ENCODE measurements at places on chromosomes 2 and 18. TPM values are rescaled to one million over a fixed set of nuclear protein-coding genes. Genes with fewer than 3 reads are reported as not detected.

DNA sequence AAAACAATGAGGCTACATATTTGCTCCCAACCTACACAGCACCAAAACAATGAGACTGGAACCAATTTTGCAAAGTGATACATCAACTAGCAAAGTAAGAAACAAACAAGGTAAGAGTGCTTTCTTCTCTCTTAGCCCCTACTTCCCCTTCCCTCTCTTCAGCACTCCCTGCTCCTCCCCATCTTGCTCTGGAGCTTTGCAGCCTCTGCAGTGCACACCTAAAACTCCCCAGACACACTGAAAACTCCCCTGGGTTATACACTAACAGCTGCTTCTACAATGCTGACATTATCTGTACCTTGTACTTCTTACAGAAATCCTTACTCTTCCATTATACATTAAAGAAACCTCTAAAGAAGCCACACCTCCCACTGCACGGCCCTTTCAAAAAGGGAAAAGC is 93.7 kb downstream of the RBMS1 start:
- no peaks in the 10 kb centered on the region for H3K36me3 ChIP-seq
- no peak overlapping the region for H3K4me3 ChIP-seq
- no peak for DNase-seq
- H3K27ac ChIP-seq, result no peak overlapping the region

Gene GATA6
- not detected for polyA plus RNA-seq

Gene GREB1L
- polyA plus RNA-seq, result 0.25 TPM

Gene NRBP1
- polyA plus RNA-seq, result 76.5 TPM

GRCh38 chr2:217880891-217881290 is 121.9 kb downstream of the TNS1 start:
- H3K27me3 ChIP-seq, result no peaks in the 10 kb centered on the region
- H3K4me3 ChIP-seq, result no peak overlapping the region
- no peak for DNase-seq
- H3K36me3 ChIP-seq, result no peaks in the 10 kb centered on the region

DNA sequence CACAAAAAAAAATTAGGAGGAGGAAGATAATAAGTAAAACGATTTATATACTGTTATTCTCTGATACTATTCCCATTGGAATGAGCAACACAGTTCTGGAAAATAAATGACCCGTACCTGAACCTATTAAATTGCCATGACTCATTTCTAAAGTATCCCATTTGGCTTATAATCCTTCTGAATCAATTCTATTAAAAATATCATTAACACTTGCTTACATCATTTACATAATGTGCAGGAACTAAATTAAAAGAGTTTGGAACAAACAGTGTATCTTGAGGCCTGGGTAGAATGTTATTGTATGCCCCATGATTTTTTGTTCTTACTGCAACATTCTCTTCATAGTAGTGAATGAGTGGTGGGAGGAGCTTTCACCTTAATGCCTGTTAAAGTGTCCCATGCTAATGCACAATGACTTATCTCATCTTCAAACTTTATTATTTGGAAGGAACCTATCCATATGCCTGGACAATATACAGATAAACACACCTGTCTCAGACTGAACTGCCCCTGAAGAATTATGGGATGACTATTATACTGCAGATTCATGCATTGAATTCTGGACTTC is 549.9 kb upstream of the ACVR2A start:
- no peak for DNase-seq
- no peak overlapping the region for H3K4me3 ChIP-seq
- no peaks in the 10 kb centered on the region for H3K4me1 ChIP-seq
- no peak overlapping the region for H3K27ac ChIP-seq

DNA sequence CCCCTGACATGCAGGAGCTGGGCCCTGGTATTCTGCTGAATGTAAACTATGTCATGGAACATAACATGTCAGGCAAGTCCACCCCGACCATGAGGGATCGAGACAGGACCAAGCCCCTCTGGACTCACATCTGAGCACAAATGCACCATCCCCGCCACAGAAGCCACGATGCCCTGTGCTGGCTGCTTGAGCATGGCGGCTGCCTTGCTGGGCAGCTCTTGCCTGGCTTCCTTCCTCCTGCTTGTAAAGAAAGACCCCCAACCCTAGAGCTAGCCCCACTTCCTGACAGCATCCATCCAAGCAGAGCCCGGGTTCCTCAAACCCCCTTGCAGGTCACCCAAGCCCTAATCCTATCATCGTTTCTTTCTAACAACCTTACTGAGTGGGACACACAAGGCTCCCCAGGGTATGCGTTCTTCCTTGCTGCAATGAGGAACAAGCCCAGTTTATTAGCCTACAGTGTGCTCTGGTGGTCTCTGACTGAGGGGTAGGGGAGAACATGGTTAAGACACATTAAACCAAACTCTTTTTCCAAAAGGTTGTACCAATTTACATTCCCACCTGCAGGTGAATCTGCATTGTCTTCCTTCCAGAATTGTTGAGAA is 26.6 kb downstream of the PTPN18 start:
- H3K27me3 ChIP-seq, result no peaks in the 10 kb centered on the region
- no peak overlapping the region for H3K4me3 ChIP-seq
- H3K27ac ChIP-seq, result no peak overlapping the region
- peaks cover 10% of the 10 kb centered on the region for H3K36me3 ChIP-seq
- no peak for DNase-seq

Gene HJURP
- polyA plus RNA-seq, result not detected

- H3K27me3 ChIP-seq, result peaks cover 4% of the 10 kb centered on the region
- no peak for DNase-seq
- H3K36me3 ChIP-seq, result no peaks in the 10 kb centered on the region
- H3K4me1 ChIP-seq, result no peaks in the 10 kb centered on the region
Observed at GRCh38 chr18:49621301-49621700, 59.4 kb downstream of the LIPG start.

DNA sequence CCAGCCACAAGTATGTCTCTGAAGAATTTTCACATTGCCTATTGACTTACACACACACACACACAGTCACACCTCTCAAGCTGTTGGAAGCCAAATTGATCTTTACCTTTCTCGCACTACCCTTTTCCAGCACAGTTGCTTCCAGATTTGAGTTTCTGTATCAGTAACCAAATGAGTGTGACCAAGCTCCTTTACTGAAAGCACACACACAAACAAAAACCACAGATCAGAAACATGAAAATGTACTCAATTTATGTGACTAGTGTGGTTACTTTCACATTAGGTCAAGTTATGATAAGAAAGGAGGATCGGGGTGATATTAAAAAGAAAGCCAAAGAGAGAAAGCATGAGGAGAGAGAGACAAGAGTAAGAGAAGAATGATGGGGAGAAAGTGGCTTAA is 993.9 kb upstream of the POU3F3 start:
- no peaks in the 10 kb centered on the region for H3K4me1 ChIP-seq
- H3K36me3 ChIP-seq, result no peaks in the 10 kb centered on the region
- no peak overlapping the region for H3K4me3 ChIP-seq

Gene FBLN7
- polyA plus RNA-seq, result not detected

- no peak overlapping the region for H3K4me3 ChIP-seq
- no peak for DNase-seq
- H3K4me1 ChIP-seq, result no peaks in the 10 kb centered on the region
- H3K27me3 ChIP-seq, result peaks cover 9% of the 10 kb centered on the region
- H3K27ac ChIP-seq, result no peak overlapping the region
- peaks cover 8% of the 10 kb centered on the region for H3K36me3 ChIP-seq
Observed at GRCh38 chr18:9854801-9855676, 30.7 kb upstream of the TXNDC2 start.

Gene C2orf15
- 5.7 TPM for polyA plus RNA-seq

DNA sequence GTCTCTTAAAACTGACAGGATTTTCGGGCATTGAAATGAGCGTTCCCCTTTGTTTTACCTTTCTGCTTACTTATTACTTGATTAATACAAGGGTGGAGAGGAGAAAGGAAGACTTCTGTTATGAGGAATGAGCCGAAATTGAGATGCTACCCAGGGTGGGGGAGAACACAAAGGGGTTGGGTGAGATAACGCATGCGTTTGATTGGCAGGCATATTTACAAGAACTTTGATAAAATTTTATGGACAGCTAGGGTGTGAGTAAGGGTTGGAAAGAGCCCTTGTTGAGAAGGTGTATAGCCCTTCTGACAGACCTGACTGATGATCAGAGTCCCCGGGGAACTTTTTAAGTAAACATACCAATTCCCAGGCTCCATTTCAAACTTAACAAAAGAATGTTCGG is 1.8 kb downstream of the RNF138 start:
- peak overlapping the region; percentile 98 for H3K4me3 ChIP-seq
- peaks cover 34% of the 10 kb centered on the region for H3K4me1 ChIP-seq
- peaks cover 5% of the 10 kb centered on the region for H3K36me3 ChIP-seq

- H3K27me3 ChIP-seq, result peaks cover 2% of the 10 kb centered on the region
- H3K4me1 ChIP-seq, result no peaks in the 10 kb centered on the region
- H3K27ac ChIP-seq, result no peak overlapping the region
- H3K36me3 ChIP-seq, result peaks cover 7% of the 10 kb centered on the region
Observed at GRCh38 chr2:9735335-9735734, 104.5 kb upstream of the YWHAQ start.

GRCh38 chr2:207993151-207993763 is 32.1 kb downstream of the PLEKHM3 start:
- H3K27ac ChIP-seq, result no peak overlapping the region
- peaks cover 8% of the 10 kb centered on the region for H3K36me3 ChIP-seq
- peaks cover 21% of the 10 kb centered on the region for H3K4me1 ChIP-seq
- no peaks in the 10 kb centered on the region for H3K27me3 ChIP-seq
- no peak for DNase-seq

DNA sequence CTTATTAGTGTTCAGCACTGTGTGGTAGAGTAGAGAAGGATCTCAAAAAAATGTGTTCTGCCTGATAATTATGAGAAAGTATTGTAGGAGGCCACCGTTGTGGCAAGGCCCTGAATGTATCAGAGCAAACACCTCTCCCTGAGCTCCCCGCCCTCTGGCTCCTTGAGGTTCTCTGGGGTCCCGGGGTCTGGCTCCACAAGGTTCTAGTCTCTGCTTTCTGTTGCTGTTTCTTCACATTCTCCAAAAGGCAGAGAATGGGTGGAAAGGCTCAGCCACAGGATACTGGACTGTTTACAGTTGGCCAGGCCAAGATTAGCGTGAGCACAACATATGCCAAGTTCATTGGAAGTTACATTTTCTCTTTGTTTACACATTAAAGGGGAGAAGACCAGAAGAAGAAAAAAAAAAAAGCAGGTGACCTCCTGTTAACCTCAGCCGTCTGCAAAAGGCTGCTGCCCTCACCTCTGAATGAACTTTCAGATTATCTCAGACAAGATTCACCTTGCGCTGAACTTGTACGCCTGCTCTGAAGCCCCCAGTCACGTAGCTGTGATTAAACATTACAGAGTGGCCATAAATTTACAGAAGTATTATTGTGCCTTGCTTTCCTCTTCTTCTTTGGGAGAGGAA is 56.6 kb upstream of the CYP26B1 start:
- no peaks in the 10 kb centered on the region for H3K27me3 ChIP-seq
- H3K36me3 ChIP-seq, result no peaks in the 10 kb centered on the region
- H3K27ac ChIP-seq, result no peak overlapping the region
- no peak for DNase-seq

DNA sequence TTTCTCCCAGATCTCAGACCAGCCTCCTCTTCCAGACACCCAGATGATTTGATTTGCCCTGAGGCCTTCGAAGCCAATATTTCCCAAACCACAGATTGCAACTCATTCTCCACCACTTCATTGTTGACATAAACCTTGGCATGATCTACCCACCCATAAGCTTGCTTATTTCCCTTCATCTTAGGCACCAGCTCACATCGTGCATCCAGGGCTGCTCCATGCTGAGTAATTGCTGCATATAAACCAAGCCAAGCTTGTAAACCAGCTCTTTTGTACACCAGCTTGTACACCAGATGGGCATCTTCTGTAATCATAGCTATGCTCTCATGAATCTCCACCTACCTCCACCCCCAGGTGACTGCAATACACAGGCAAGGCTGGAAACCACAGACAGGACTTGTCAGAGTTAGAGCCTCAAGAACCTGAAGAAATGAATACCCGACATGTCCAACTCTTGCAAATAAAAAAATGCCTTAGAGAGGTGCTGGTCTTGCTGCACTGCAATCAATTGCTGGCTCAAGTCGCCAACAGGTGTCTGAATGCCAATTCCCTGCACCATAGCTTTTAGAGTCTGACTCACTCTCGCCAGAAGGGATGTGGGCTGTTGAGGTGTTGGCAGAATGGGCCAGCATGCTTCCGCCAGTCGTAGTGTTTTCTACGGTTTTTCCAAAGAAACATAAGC is 31.5 kb downstream of the TRABD2A start:
- peaks cover 45% of the 10 kb centered on the region for H3K4me1 ChIP-seq
- H3K27me3 ChIP-seq, result no peaks in the 10 kb centered on the region
- H3K36me3 ChIP-seq, result peaks cover 10% of the 10 kb centered on the region
- no peak overlapping the region for H3K4me3 ChIP-seq
- H3K27ac ChIP-seq, result no peak overlapping the region
- no peak for DNase-seq

Gene FHL2
- not detected for polyA plus RNA-seq

- H3K36me3 ChIP-seq, result no peaks in the 10 kb centered on the region
- H3K27me3 ChIP-seq, result no peaks in the 10 kb centered on the region
- H3K4me1 ChIP-seq, result no peaks in the 10 kb centered on the region
- H3K4me3 ChIP-seq, result no peak overlapping the region
Observed at GRCh38 chr2:117091041-117091837, 723.3 kb upstream of the DDX18 start.

GRCh38 chr2:150207979-150208378 is 279.5 kb downstream of the RND3 start:
- no peaks in the 10 kb centered on the region for H3K27me3 ChIP-seq
- no peaks in the 10 kb centered on the region for H3K4me1 ChIP-seq
- no peak overlapping the region for H3K4me3 ChIP-seq
- H3K36me3 ChIP-seq, result no peaks in the 10 kb centered on the region

Gene AQP12B
- not detected for polyA plus RNA-seq

DNA sequence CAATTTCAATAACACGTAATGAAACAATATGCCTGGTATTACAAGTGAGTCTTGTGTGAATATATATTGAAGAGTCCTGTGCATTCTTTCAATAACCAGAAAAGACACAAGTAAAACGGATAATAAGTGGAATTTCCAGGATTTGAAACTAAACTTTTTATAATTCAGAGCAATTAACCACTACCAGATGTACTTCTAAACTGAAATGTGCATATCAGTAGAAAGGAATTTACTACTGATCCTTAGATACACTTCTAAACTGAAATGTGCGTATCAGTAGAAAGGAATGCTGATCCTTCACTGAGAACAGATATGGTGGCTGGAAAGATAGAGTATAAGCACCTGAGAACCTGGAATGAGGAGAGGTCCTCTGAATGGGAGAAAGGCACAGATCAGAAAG is 470.9 kb upstream of the SPHKAP start:
- DNase-seq, result no peak
- no peaks in the 10 kb centered on the region for H3K27me3 ChIP-seq
- no peaks in the 10 kb centered on the region for H3K4me1 ChIP-seq
- H3K4me3 ChIP-seq, result no peak overlapping the region
